ENCODE measurements at places on chromosomes 13 and 19. TPM values are rescaled to one million over a fixed set of nuclear protein-coding genes. Genes with fewer than 3 reads are reported as not detected.

Gene PLK5
- not detected for total RNA-seq

Gene PGLYRP2
- total RNA-seq = not detected

Gene PDX1
- not detected for total RNA-seq

Gene PALM3
- not detected for total RNA-seq

Gene ABCA7
- total RNA-seq = 0.82 TPM

Gene LILRB3
- total RNA-seq = not detected

Gene DGKH
- total RNA-seq = 5.6 TPM

Gene CEACAM6
- not detected for total RNA-seq

Gene WDR62
- total RNA-seq = 23.3 TPM

Gene SIN3B
- total RNA-seq = 18.8 TPM

Gene PRTN3
- total RNA-seq = not detected

Gene DIRAS1
- not detected for total RNA-seq

Gene KANK2
- total RNA-seq = 278 TPM

Gene TEX29
- total RNA-seq = 0.82 TPM

Gene OSCAR
- total RNA-seq = not detected

Gene LGALS7B
- not detected for total RNA-seq

Gene NCR1
- total RNA-seq = not detected

Gene GJB2
- not detected for total RNA-seq

Gene FBXO27
- not detected for total RNA-seq

Gene KANK3
- total RNA-seq = not detected

Gene THSD8
- total RNA-seq = not detected

Gene FFAR1
- not detected for total RNA-seq

Gene LSR
- total RNA-seq = not detected

Gene LILRB1
- not detected for total RNA-seq

Gene ZNF441
- total RNA-seq = 3.8 TPM

Gene RABAC1
- 161 TPM for total RNA-seq

Gene ZNF584
- 13.5 TPM for total RNA-seq

Gene ICAM3
- 8.1 TPM for total RNA-seq

Gene LENG9
- total RNA-seq = 4.0 TPM

Gene JAK3
- 5.4 TPM for total RNA-seq

Gene TPTE2
- not detected for total RNA-seq

Gene JSRP1
- total RNA-seq = not detected

Gene CEACAM16
- total RNA-seq = not detected

Gene RFX1
- 2.6 TPM for total RNA-seq

Gene GDF15
- total RNA-seq = 12.4 TPM

Gene RPL36
- 600 TPM for total RNA-seq

Gene KLK6
- not detected for total RNA-seq

Gene S1PR5
- not detected for total RNA-seq

Gene NCAN
- total RNA-seq = not detected

Gene GPR12
- not detected for total RNA-seq

Gene TMIGD2
- total RNA-seq = not detected

All from SJSA1 (cell line).